ENCODE measurements at places on chromosomes 4 and X. TPM values are rescaled to one million over a fixed set of nuclear protein-coding genes. Genes with fewer than 3 reads are reported as not detected.

FAT1 gene
- polyA plus RNA-seq, result 16.1 TPM

KIAA1210 gene
- 0.16 TPM for polyA plus RNA-seq

CDS1 gene
- polyA plus RNA-seq, result 10.2 TPM

SPIN2B gene
- 15.9 TPM for polyA plus RNA-seq

NAP1L3 gene
- 1.6 TPM for polyA plus RNA-seq

HELT gene
- polyA plus RNA-seq, result 0.07 TPM

PCDH11X gene
- 0.02 TPM for polyA plus RNA-seq

BMX gene
- polyA plus RNA-seq, result 1.3 TPM

SYAP1 gene
- 18.2 TPM for polyA plus RNA-seq

CYP2U1 gene
- polyA plus RNA-seq, result 25.3 TPM

ABLIM2 gene
- 7.4 TPM for polyA plus RNA-seq

GRCh38 chr4:147731580-147732517 is at the start of gene ARHGAP10:
Gene ARHGAP10 (plus strand): TSS chr4:147732088. CDS start chr4:147732302, 214 bp downstream.
- no peaks in the 10 kb centered on the region for H3K36me3 ChIP-seq
- H3K4me3 ChIP-seq, result peak within 1 kb of the TSS; percentile 75
- H3K27me3 ChIP-seq, result no peaks in the 10 kb centered on the region
- peak within 1 kb of the TSS; percentile 80 for H3K27ac ChIP-seq

DNA sequence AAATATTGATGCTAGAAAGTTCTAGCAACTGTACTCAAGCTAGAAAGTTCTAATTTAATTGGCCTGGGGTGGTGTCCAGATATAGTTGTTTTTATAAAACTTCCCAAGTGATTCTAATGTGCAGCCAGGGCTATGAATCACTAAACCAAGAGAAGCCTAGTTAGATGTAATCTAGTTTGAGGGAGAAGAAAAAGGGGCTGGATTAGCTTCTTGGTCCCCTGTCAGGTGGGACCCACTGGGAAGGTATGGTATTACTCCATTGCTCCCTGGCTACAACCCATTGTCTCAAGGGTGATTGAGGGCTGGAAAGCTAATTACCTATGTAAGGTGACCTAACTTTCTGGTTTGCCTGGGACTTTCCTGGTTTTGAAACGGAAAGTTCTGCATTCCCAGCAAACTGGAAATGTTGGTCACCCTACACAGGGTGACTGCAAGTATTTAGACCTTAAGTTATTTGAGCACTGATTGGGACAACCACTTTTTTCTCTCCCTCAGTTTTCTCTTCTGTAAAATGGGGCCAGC is 23.9 kb upstream of the MSN start:
- no peak overlapping the region for H3K4me3 ChIP-seq
- no peaks in the 10 kb centered on the region for H3K4me1 ChIP-seq
- no peaks in the 10 kb centered on the region for H3K27me3 ChIP-seq
- DNase-seq, result no peak
- H3K27ac ChIP-seq, result no peak overlapping the region
- no peaks in the 10 kb centered on the region for H3K36me3 ChIP-seq

- H3K27ac ChIP-seq, result no peak overlapping the region
- no peaks in the 10 kb centered on the region for H3K4me1 ChIP-seq
- H3K27me3 ChIP-seq, result no peaks in the 10 kb centered on the region
- DNase-seq, result no peak
Observed at GRCh38 chrX:63657821-63658220, 127.2 kb downstream of the ARHGEF9 start.

- DNase-seq, result no peak
- H3K4me1 ChIP-seq, result no peaks in the 10 kb centered on the region
- no peaks in the 10 kb centered on the region for H3K27me3 ChIP-seq
- H3K27ac ChIP-seq, result no peak overlapping the region
- no peaks in the 10 kb centered on the region for H3K36me3 ChIP-seq
Observed at GRCh38 chr4:8307121-8307520, 37.6 kb downstream of the HTRA3 start.

DNA sequence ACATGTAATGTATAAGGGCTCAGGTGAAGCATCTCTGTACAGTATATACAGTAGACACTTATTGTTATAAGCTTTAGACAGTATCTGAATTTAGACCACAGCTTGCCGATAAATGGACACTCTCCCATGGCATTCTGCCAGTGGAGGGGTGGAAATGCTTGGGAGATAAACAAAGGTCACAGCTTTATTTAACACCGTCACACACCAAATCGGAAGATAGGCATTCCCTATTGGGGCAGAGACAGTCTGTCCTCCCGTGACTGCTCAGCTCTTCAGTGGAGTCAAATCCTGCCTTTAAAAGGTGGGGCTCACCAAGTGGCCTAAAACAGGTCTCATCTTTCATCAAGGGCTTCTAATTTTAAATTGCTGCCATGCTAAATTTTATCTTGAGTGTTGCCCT is 178.8 kb downstream of the CAMK2D start:
- no peak for DNase-seq
- H3K4me3 ChIP-seq, result no peak overlapping the region
- no peaks in the 10 kb centered on the region for H3K27me3 ChIP-seq
- no peaks in the 10 kb centered on the region for H3K4me1 ChIP-seq
- no peaks in the 10 kb centered on the region for H3K36me3 ChIP-seq

DNA sequence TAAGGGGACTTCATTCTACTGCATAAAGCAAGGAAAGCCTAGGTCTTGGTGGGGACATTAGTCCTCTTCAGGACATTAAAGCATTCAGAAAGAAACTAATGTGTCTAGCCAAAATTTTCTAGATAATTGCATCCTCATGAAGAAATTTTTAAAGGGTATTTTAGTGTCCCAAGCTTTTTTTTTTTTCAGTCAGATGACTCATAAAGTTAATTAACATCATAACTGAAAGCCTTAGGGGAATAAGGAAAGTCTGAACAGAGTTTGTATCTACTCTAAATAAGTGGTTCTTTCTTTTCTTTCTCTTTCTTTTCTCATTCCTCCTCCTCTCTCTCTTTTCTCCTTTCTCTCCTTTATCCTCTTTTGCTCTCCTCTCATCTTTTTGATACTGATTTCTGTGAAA is 202.4 kb downstream of the ADAMTS3 start:
- H3K4me3 ChIP-seq, result no peak overlapping the region
- no peaks in the 10 kb centered on the region for H3K36me3 ChIP-seq
- no peaks in the 10 kb centered on the region for H3K4me1 ChIP-seq
- no peaks in the 10 kb centered on the region for H3K27me3 ChIP-seq

DNA sequence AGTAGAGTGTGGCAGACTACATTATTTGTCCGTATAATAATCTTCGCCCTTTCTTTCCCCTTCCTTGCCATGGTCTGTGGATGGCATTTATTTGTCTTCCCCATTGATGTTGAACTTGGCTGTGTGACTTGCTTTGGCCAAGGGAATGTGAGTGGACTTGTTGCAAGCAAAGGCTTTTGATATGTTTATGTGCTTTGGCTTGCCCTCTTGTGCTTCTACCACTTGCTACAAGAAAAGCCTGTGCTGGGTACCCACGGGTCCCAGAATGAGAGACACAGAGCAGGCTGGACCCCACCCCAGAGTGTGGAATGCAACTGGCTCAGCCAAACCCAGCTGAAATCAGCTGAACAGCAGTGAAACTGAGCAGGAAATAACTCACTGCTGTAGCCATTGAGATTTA is 63.0 kb downstream of the FAM184B start:
- no peak overlapping the region for H3K27ac ChIP-seq
- H3K4me1 ChIP-seq, result no peaks in the 10 kb centered on the region
- no peaks in the 10 kb centered on the region for H3K36me3 ChIP-seq
- H3K27me3 ChIP-seq, result no peaks in the 10 kb centered on the region
- no peak for DNase-seq

GRCh38 chr4:28176942-28177341 is 1316.3 kb downstream of the STIM2 start:
- H3K4me1 ChIP-seq, result no peaks in the 10 kb centered on the region
- no peak for DNase-seq
- no peak overlapping the region for H3K27ac ChIP-seq
- H3K4me3 ChIP-seq, result no peak overlapping the region
- no peaks in the 10 kb centered on the region for H3K36me3 ChIP-seq

GRCh38 chr4:48944756-48945241 is 38.2 kb upstream of the OCIAD2 start:
- H3K27ac ChIP-seq, result no peak overlapping the region
- no peaks in the 10 kb centered on the region for H3K27me3 ChIP-seq
- peak; percentile 44 for DNase-seq
- no peaks in the 10 kb centered on the region for H3K36me3 ChIP-seq

- no peak overlapping the region for H3K27ac ChIP-seq
- H3K27me3 ChIP-seq, result no peaks in the 10 kb centered on the region
- DNase-seq, result no peak
- H3K4me3 ChIP-seq, result no peak overlapping the region
Observed at GRCh38 chrX:136130931-136131833, 16.2 kb upstream of the FHL1 start.

GRCh38 chr4:37542706-37543105 is 143.5 kb downstream of the RELL1 start:
- H3K4me1 ChIP-seq, result no peaks in the 10 kb centered on the region
- H3K36me3 ChIP-seq, result no peaks in the 10 kb centered on the region
- no peaks in the 10 kb centered on the region for H3K27me3 ChIP-seq
- no peak overlapping the region for H3K27ac ChIP-seq

DNA sequence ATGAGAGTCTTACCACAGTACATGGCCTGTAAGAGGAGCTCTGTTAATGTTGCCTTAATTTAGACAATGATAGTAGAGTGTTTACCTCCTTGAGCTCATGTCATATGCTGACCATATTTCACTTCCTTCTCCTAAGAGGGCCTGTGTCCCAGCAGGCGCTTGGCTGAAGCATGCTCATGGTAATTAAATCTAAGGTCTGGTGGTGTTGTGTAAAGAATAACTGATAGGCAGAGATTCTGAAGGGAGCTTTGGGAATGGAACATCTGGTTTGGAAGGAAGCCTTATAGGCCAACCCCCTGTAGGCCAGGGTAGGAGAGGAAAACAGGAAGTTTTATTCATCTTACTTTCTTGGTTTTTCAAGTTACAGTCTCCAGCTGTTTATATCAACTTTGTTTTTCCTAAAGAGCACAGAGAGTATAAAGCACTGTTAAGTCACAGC is 300.2 kb downstream of the USP46 start:
- DNase-seq, result no peak
- no peak overlapping the region for H3K27ac ChIP-seq
- H3K4me1 ChIP-seq, result no peaks in the 10 kb centered on the region
- H3K4me3 ChIP-seq, result no peak overlapping the region
- H3K36me3 ChIP-seq, result no peaks in the 10 kb centered on the region

GRCh38 chr4:43380093-43380492 is 487.6 kb downstream of the GRXCR1 start:
- H3K36me3 ChIP-seq, result no peaks in the 10 kb centered on the region
- no peak for DNase-seq
- no peaks in the 10 kb centered on the region for H3K27me3 ChIP-seq
- H3K4me1 ChIP-seq, result no peaks in the 10 kb centered on the region
- no peak overlapping the region for H3K4me3 ChIP-seq

DNA sequence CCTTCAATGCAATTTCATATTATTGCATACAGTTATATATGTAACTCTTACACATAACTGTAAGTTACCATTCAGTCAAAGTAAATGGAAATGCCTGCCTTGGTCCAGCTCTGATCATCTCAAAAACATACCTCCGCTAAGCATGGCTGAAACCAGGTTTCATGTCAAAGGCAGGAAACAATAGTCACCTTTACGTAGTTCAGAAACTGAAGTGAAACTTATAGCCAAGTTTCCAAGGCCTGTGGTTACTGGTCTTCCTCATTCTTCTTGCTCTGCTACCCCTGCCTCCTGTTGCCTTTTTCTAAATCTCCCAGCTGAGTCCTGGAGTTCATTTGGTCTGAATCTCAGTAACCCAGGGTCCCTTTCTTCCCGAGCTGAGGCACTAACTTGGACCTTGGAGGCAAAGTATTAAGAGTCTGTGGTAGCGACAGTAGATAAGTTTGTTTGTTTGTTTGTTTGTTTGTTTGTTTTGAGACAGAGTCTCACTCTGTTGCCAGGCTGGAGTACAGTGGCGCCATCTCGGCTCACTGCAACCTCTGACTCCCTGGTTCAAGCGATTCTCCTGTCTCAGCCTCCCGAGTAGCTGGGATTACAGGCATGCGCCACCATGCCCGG is 30.8 kb downstream of the DAPP1 start:
- H3K4me1 ChIP-seq, result no peaks in the 10 kb centered on the region
- no peaks in the 10 kb centered on the region for H3K27me3 ChIP-seq
- H3K36me3 ChIP-seq, result no peaks in the 10 kb centered on the region
- H3K27ac ChIP-seq, result no peak overlapping the region
- DNase-seq, result no peak

GRCh38 chr4:653080-653821 is 20.8 kb downstream of the ATP5ME start:
- peaks cover 41% of the 10 kb centered on the region for H3K27me3 ChIP-seq
- no peak for DNase-seq
- H3K27ac ChIP-seq, result no peak overlapping the region
- no peaks in the 10 kb centered on the region for H3K4me1 ChIP-seq
- H3K36me3 ChIP-seq, result no peaks in the 10 kb centered on the region
- H3K4me3 ChIP-seq, result no peak overlapping the region

DNA sequence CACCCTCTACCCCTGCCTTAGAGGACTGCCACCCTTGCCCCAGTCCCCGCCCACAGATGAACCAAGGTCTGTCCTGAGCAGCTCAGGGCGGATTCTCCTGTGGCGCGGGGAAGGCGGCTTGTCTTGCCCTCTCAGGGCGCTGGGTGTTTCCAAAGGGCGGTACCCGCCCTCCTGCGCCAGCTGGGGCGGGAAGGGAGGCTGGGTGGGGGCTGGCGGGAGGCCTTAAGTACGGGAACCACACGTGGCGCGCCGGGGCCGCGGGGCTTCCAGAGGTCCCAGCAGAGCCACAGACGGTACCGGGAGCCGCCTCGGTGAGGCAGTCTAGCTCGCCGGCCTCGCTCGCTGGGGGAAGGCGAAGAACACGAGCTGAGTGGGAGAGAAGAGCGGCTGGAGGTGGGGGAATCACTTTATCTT is 361.1 kb downstream of the MID1IP1 start:
- no peak overlapping the region for H3K27ac ChIP-seq
- no peak overlapping the region for H3K4me3 ChIP-seq
- DNase-seq, result peak; percentile 25
- H3K27me3 ChIP-seq, result peaks cover 14% of the 10 kb centered on the region
- no peaks in the 10 kb centered on the region for H3K36me3 ChIP-seq

DNA sequence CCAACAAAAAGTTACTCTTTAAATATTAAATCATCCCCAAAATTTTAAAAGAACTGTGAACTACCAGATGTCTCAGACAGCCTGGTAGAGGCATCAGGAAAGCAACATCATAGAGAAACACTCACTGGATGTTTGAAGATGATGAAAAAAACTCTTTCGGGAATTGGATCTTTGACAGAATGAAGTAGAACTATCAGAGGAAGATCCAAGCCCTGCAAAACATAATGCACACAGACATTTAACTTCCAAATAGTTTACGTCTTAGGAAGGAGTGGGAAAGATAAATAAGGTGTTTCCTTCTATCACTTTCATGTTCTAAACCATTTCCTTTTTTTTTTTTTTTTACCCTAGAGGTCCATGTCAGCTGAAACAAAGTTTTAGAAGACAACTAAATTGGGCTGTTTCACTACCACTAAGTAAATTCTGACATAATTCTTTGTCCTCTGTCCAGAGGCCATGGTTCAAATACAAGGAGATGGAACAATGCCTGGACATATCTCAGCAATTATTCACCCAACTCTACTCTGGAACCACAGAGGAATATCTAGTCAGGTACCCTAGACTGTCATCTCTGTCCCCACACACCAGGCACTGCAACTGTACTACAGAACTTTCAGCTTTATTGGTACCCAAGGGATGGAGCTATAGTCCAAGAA is 217.7 kb upstream of the INTU start:
- no peak overlapping the region for H3K4me3 ChIP-seq
- H3K36me3 ChIP-seq, result no peaks in the 10 kb centered on the region
- no peaks in the 10 kb centered on the region for H3K4me1 ChIP-seq
- H3K27me3 ChIP-seq, result no peaks in the 10 kb centered on the region

- DNase-seq, result no peak
- H3K27me3 ChIP-seq, result no peaks in the 10 kb centered on the region
- no peak overlapping the region for H3K4me3 ChIP-seq
- H3K4me1 ChIP-seq, result no peaks in the 10 kb centered on the region
- no peaks in the 10 kb centered on the region for H3K36me3 ChIP-seq
Observed at GRCh38 chrX:53474707-53475106, 40.5 kb upstream of the HSD17B10 start.

- DNase-seq, result no peak
- H3K4me1 ChIP-seq, result peaks cover 15% of the 10 kb centered on the region
- H3K27me3 ChIP-seq, result no peaks in the 10 kb centered on the region
Observed at GRCh38 chr4:108193886-108194672, 25.3 kb upstream of the LEF1 start.
